ENCODE measurements at places on chromosomes 3 and 15.
A peak's percentile ranks its signal among the peaks of the same experiment; 100 is the strongest.

- no peak for DNase-seq
These were observed 139.2 kb downstream of the ATP8B4 start for GRCh38 chr15:49979705-49980382.

GRCh38 chr3:82741346-82741745 is 979.9 kb upstream of the GBE1 start:
- DNase-seq = no peak

- DNase-seq = peak; percentile 44
These were observed 37.6 kb downstream of the CORO2B start for GRCh38 chr15:68616397-68616796.

GRCh38 chr3:45414341-45414740 is 26.0 kb downstream of the LARS2 start:
- no peak for DNase-seq

DNA sequence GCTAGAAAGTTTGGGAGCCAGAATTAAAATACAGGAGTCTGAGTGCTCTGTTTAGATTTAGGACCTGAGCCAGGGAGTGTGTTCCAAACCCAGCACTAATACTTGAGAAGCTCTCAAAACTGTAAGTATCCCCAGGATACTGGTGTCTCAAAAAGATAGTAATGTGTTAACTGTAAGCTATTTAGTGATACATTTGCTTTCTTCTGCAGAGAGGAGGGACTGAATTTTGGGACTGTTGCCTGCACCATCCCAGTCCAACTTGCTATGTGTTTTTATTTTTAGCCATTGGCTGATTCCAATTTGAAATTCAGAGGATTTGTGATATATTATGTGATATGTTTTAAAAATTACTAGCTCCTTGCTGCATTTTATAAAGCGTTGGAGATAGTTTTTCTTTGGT is 31.5 kb downstream of the UBE2E1 start:
- no peak for DNase-seq

- DNase-seq = no peak
These were observed 3.4 kb upstream of the HAPLN3 start for GRCh38 chr15:88898736-88899135.

GRCh38 chr3:54131890-54132289 is 9.5 kb downstream of the CACNA2D3 start:
- DNase-seq = no peak

- no peak for DNase-seq
These were observed 29.6 kb downstream of the TPM1 start for GRCh38 chr15:63072023-63072650.

DNA sequence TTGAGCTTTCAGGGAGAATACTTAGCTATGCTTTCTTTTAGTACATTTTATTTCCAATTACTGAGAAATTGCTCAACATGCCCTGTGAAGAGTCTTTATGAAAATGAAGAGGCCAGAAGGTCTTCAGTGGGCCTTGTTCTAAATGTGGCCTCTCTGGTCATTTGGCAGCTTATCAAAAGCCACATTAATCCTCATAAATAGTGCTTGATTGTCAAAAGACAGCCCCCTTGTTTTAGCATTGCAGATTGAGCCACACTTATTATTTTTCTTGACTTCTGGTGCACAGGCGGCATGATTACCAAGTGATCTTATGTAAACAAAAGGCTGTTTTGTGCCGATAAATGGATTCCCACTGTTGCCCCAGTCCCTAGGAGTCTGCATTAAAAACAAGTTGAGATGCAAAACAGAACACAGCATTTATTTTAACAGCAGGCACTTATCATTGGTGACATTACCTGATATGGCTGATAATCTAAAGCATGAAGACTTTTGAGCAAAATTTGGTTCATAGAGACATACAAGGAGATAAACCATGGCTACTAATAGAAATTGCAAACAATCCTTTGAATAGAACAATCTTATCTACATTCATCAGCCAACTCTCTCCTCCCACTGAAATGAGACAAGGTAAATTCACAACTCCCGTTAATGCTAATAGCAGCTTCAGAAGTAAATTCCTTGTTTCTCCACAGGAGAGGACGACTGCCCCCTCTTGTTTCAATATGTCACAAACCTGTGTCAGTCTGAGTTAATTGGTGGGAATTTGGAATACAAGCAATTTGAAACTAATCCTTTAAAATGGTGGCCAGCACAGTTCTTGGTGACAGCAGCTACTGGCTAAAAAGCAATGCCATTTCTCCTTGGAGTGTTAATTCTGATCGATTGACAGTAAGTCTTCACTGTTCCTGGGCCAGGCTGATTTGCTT is 194.3 kb downstream of the NSUN3 start:
- no peak for DNase-seq

GRCh38 chr15:58454950-58455401 is 23.2 kb downstream of the LIPC start:
- no peak for DNase-seq

DNA sequence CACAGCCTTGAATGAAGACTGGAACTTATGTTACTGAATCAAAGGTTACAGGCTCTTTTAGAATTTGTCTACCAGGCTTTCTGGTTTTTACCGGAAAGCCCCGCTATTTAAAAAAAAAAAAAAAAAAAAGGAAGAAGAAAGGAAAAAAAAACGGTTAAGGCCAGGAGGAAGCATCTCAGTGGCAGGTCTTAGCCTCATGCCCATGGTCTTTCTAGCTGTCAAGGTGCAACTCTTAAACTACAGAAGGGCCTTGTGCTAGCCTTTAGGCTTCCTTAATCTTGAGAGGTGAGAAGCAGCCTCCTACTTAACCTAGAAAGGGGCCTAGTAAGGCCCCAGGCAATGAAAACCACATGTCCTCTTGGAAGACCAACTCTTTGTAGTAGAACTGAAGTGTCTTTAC is 77.5 kb downstream of the TBC1D5 start:
- no peak for DNase-seq

DNA sequence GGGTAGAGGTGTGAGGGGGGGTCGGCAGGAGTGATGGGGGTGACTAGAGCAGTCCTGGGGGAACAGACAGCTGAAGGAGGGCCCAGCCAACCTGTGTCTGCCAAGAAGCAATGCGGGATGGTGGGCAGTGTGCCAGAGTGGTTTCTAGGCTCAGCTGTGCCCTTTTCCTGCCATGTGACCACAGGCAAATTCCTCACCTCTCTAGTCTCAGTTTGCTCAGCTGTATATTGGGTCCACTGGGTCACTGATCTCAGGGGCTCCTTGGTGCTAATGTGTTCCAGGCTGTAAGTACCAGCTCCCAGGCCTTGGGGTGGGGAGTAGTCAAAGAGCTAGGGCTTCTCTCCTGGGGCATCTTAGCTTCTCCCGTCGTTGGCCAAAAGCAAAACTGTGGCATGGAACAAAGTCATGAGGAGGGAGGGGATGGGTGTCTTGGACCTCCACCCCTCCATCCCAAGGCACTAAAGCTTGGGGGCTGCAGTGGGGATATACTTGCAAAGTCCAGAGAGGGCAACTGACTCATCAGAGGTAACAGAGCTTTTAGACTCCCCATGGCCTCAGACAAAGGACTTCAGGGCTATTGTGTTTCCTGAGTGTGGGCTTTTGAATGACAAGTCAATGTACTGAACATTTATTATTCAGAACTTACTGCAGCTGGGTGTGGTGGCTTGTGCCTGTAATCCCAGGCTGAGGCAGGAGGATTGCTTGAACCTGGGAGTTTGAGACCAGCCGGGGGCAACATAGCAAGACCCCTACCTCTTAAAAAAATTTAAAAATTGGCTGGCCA is 20.9 kb downstream of the SMAD6 start:
- DNase-seq = no peak

DNA sequence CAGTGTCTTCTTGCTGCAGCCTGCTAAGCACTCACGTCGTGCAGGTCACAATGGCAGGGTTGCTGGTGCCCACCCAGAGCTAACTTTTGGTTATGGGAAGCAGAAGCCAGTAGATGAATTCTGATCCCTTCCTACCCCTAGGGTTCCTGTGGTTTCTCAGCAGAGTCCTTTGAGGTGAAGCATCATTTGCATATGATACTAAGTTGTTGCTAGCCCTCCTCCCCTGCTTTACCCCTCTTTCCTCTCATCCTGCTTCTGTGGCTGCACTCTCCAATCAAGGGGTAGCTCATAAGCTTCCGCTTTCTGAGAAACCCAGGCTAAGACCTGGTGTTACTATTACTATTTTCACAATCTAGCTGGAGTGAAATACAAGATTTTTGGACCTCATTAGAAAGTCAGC is 22.1 kb upstream of the HEG1 start:
- no peak for DNase-seq

DNA sequence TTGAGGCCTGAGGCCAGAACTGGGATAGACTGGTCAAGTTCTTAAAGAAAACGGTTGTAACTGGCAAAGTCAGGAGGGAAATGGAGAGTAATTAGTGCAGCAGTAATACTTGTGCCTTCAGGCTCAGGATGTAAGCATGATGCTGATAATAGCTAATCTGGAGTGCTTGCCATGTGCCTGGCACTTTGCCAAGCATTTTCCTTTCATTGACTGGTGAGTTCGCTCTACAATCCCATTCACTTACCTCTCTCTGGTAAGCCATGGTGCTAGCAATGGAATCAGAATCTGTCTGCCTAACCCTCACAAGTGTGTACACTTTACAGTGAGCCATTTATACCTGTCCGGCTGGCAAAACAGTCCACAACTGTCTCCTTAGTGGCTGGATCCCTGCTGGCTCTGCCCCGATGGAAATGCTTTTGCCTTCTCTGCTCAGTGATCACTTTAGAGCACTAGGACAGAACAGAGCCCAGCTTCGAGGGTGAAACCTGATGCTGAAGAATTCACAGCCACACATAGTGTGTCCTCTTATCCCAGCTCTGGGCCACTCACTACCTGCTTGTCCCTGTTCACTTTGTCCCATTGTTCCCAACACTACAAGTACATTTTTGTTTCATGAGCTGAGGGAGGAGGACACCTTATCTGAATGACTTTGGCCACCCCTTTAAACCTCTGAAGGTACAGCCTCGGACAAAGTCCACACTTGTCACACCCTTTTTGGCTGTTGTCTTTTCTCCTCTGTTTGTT is 10.3 kb downstream of the CHP1 start:
- no peak for DNase-seq

DNA sequence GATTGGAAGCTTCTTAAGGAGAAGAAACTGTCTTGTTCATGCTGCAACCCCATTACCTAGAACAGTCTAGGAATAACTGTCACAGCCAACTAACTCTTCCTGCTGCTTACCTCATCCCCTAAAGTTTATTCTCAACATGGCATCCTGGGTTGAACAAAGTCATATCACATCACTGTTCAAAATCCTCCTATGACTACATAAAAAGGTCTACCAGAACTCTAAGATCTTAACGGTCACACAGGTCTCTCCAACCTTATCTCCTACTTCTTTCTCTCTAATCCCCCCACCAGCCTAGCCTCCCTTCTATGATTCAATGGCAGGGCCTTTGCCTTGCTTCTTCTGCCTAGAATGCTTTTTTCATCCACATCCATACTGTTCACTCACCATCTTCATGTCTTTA is 69.3 kb downstream of the CLASP2 start:
- DNase-seq = no peak

DNA sequence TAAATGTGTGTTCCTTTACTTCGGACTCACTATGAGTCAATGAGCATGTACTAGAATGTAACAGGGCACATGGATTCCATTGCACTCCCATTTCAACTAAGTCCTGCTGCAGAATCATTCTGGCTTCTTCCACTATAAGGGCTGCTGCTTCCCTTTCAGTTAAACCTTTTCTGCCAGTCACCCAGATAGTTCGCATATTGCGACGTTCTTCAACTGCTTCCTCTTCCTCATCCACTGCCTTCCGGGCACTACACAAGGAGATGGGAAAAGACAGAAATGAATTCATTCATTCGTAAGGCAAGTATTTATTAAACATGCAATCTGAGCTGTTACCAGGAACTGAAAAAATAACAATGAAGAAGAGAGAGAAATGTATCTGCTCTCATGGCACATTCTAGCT is 55.6 kb downstream of the POLQ start:
- no peak for DNase-seq

- no peak for DNase-seq
These were observed 33.7 kb downstream of the DENND6A start for GRCh38 chr3:57659004-57659673.

- no peak for DNase-seq
These were observed 1.9 kb downstream of the CCDC12 start for GRCh38 chr3:46974421-46975171.

GRCh38 chr3:111676211-111677006 is 81.3 kb upstream of the ZBED2 start:
- DNase-seq = no peak

DNA sequence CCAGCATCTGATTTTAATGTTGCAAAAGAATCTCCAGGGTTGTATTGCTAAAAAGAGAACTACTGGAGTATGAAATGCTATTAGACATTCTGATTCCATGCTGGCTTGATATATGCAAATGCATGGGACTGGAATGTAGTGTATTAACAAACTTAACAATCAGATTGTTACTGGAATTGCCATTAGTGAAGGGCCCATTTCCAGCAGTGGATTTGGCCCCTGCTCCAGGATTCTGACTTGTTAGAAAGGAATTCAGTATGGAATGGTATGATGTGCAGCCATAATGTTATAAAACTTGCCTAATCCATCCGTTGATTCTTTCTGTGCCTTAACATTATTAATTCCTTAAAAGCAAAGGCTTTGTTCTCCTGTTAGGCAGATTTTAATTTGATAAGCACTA is 7.9 kb downstream of the ARRDC4 start:
- no peak for DNase-seq

- DNase-seq = no peak
These were observed 214.9 kb downstream of the IL20RB start for GRCh38 chr3:137172728-137173127.

DNA sequence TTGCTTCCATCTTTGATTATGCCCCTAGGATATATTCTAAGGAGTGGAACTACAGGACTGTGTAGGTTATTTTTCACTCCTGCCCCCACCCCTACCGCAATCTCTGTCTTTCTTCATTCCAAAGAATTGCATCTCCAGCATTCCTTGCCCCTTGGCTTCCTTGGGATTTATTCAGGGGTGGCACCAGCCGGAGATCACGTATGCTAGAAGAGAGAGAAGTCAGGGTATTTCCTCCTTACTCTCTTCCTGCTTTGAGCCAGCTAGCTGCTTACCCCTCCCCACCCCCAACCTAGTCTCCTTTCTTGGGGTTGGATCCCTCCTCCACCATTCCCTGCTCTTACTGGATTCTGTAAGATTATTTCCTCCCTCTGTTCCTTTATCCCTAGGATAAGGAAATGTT is 35.0 kb upstream of the DENND4A start:
- DNase-seq = no peak

- no peak for DNase-seq
These were observed 29.2 kb upstream of the PRICKLE2 start for GRCh38 chr3:64254443-64254842.

DNA sequence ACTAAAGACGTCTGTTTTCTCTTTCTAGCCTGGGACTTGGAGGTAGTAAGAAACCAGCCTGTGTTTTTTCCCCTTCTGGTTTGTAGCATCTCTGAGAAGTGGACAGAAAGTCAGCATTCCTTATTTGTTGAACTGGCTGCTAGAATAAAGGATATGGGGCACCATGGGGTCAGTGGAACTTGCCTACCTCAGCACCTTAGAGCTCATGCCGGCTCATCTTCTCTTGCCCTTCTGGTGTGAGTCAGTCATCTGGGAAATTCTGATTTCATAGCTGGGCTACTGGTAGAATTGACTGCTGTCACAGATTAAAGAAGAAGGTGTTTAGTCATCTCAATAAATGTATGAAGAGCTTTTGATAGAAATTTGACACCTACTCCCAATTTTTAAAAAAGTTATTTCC is 202.7 kb upstream of the TOPAZ1 start:
- peak; percentile 34 for DNase-seq

All from head of caudate nucleus (tissue), 42 donors.